AG04450 (cell line): ENCODE measurements at places on chromosomes 2 and 18. TPM values are rescaled to one million over a fixed set of nuclear protein-coding genes. Genes with fewer than 3 reads are reported as not detected.

GRCh38 chr2:70771446-70771845 is 3.4 kb upstream of the ADD2 start:
- no peak for DNase-seq

- DNase-seq = no peak
These were observed 21.2 kb upstream of the NAB1 start for GRCh38 chr2:190627448-190628412.

DNA sequence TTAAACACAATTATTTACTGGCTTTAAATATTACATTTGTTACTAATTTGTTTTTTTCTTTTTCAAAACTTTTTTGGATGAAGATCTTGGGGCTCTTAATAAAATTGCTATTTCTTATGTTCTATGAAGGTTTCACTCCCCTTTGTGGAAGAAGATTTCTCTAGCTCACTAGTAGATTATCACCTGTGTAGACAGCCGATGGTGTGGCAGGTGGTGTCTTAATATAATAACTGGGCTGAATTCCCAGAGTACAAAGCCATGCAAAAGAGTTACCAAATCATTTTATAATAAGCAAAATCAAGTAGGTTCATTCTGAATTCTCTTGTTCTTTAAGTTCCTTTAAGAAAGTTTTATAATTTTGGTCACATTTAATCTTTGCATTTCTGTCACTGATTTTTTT is 233.7 kb downstream of the CCDC102B start:
- no peak for DNase-seq

MEP1B gene
- polyA plus RNA-seq = not detected in 2 replicates

NIFK gene
- 34.1 and 52.8 TPM in 2 replicates for polyA plus RNA-seq

SERPINB11 gene
- polyA plus RNA-seq = not detected in 2 replicates

GYPC gene
- polyA plus RNA-seq = 146 and 183 TPM in 2 replicates
